ENCODE measurements at places on chromosomes 16 and 17.

DNA sequence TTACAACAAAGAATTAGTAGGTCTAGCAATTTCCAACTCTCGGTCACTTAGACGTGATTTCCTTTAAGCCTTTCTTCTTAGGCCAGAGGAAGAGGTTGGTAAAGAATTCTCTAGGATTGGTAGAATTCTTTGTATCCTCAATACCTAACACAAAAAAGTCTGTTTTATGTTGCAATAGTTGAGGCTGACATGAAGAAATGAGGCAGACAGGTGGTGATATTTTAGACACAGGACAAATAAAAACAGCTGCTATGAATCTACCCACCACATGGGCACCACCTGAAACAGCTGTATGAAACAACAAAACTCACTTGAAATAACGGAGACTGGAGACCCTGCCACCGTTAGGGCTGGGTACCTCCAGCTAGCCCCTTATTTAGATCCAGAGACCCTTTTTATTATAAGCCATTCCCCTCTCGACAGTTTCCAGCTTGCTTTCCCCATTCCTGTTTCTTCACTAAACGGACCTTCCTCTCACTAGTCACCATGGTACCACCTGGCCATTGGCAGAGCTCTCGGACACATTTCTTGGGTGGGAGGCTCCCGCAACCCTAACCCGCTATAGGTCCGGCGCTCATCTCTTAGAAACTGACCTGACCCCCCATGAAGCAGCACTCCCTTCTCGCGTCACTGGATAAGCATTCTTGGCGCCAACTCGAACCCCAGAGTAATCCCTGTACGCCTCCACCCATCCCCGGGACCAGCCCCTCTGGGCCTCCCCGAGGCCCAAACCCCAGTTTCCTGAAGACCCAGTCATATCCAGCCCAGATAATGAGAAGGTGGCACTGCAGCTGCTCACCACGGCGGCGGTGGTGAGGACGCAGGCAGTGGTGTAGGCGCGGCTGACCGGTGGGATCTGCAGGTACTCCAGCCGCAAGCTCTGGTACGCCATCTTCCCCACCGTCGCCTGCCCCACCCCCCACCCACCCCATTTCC lies at the start of gene DERL2:
Gene DERL2 (minus strand): TSS at position 909 of the 936 bp plus-strand sequence. CDS start 17 bp downstream, at position 892.
- no peak for DNase-seq

- DNase-seq: no peak
Measured at GRCh38 chr16:53094013-53094630, 39.3 kb downstream of the CHD9 start.

DNA sequence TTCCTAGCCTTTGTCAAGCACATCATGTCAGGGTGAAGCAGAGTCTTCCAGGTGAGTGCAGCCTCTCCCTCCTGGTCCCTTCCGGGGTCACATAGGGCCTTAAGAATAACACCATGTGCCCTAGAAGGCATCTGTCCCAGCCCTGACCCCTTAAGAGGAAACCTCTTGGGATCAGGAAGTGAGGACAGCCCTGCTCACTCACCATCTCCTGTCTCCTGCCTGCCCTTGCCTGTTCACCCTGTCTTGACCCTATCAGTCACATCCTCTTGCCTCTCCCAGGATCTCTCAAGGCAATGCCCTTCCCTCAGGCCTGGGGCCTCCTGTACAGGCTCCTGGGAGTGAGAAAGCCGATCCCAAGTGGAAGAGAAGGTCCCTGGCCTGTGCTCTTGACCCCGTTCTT lies 13.9 kb downstream of the MYL4 start:
- no peak for DNase-seq

DNA sequence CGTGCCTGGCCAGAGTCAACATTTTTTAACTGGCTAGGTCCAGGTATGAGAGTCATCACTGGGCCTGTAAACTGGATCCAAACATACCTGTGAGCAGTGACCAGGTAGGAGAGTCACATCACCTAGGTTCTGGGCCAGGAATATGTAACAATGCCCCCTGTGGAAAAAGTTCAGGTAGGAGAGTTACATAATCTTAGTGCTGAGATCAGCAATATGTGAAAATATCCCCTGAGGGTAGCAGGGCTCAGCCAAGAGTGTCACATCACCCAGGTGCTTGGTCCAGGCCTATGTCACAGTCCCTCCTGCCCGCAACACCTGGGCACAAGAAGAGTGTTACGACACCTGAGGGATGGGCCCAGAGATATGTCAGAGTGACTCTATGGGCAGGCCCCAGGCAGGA lies 2104.7 kb downstream of the TP53TG3F start:
- no peak for DNase-seq

DNA sequence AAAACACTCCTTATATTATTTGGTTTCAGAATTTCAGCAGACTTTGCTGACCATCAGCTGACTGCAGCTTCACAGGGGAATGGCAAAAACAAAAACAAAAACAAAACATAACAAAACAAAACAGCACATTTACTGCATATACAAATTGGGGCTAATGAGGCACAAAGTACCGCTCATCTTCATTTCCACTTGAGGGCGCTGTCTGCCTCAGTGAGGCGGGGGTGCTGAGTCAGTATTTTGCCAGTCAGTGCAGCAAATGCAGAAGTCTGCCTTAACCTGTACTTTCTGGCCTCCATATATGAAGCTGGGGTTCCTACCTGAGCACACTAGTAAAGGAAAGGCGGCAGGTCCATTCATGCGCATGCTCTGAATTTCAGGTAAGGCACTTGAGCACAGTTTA lies 13.5 kb upstream of the DYNLRB2 start:
- peak; percentile 40 for DNase-seq

GRCh38 chr16:12206098-12206748 lies 229.7 kb downstream of the SNX29 start:
- DNase-seq: no peak

GRCh38 chr16:79593074-79593531 lies 7.4 kb downstream of the MAF start:
- no peak for DNase-seq

- no peak for DNase-seq
Measured at GRCh38 chr16:70467608-70468007, 13.2 kb downstream of the FCSK start.

- no peak for DNase-seq
Measured at GRCh38 chr16:22023505-22023904, 15.6 kb downstream of the MOSMO start.

DNA sequence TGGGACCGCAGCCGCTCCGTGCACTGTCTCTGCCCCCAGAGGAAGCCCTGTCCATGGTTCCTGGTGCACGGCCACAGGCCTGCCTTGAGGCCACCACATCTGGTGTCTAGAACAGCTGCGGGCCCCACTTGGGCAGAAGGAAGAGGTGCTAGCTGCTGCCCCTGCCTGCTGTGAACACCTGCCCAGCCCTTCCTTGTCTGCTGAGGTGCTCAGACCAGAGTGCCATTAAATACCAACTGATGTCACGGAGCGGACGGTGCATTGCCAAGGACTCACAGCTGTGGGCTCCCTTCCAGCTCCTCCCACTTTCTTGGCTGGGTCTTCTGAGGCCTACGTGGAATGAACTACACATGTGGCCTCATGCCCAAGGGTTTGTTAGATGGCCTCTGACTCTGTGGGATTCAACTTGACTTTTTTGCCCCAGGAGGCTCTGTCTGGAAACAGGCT lies 146.1 kb downstream of the RAB11FIP4 start:
- no peak for DNase-seq

- DNase-seq: no peak
Measured at GRCh38 chr17:29131814-29132682, 48.1 kb downstream of the MYO18A start.

DNA sequence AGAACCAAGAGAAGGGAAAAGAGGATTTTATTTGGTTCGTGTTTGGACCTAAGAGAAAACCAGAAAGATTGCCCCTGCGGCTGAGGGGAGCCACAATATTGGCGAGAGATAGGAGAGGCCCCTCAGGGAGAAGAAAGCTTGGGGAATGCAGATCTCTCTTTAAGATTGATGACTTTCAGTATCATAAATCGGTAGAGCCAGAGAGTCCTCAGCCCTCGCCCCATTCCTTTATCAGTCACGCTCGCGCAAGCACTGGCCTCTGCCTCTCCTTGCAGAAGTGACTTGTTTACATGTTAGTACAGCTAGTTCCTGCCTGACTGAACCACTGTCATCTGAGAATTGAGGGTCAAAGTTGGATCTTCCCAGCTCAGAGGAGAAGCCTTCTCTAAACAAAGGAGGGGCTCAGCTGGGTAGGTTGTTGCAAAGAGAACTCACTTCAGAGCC lies 21.5 kb upstream of the KRT19 start:
- no peak for DNase-seq

- no peak for DNase-seq
Measured at GRCh38 chr16:69413045-69413664, 11.3 kb upstream of the CYB5B start.

DNA sequence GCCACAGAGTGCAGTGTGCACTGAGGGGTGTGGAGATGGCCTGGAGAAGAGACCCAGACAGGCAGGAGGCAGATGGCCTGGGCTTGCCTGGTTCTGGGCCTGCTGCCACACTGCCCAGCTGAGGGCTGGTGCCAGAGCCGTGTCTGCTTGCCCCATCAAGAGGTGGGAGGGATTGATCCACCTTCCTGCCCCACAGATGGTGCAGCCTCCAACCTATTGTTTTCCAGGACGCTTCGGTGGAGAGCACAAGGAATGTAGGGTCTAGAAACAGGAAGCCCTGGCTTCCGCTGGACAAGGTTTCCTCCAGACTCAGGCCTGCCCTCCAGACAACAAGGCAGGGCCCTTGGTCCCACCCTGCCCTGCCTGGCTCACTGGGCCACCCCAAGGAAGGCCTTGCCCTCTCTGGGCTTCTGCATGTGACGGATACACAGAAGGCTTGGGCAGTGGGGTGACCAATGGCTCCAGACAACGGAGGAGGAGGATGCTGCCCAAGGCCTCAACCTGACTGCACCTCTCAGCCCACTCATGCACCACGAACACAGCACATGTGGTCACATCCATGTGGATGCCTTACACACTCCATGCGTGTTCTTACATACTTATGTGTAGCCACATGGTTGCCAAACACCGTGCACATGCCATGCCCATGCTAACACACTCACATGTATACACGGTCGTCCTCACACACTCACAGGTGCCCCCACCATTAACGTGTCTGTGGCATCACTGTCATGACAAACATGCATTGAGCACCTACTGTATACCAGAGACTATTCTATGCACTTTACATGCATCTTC lies 6.5 kb upstream of the CDH5 start:
- no peak for DNase-seq

- no peak for DNase-seq
Measured at GRCh38 chr16:73129455-73129854, 81.5 kb upstream of the ZFHX3 start.

- no peak for DNase-seq
Measured at GRCh38 chr17:10726196-10726595, 3.6 kb downstream of the TMEM220 start.

DNA sequence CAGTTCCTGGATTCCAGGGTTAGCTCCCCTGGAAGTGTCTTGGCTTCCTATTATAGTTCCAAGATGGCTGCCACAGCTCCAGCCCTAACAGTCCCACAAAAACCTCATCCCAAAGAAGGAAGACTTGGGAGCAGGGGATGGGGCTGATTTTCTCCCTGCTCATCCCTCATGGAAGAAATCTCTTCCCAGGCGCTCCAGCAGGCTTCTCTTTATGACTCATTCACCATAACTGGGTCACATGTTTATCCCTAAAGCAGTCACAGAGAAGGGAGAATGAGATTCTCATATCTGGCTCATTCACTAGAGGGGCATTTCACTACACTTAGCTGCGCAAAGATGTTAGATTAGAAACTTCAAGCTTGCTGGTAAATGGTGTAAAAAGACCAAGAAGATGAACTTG lies 206.5 kb upstream of the IRX3 start:
- DNase-seq: no peak

- DNase-seq: peak; percentile 16
Measured at GRCh38 chr17:3012926-3013581, 50.4 kb downstream of the OR1D5 start.

DNA sequence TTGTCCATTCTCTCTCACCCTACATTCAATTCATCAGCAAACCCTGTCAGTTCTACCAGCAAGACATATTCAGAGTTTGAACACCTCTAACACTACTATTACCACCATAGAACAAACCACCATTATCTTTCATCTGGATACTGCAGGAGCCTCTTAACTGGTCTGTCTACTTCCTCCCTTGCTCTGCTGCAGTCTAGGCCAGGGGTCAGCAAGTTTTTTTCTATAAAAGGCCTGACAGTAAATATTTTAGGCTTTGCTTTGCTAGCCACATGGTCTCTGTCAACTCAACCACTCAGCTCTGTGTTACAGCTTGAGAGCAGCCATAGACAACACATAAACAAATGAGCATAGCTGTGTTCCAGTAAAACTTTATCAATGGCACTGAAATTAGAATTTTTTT lies 13.8 kb downstream of the KCTD19 start:
- no peak for DNase-seq

DNA sequence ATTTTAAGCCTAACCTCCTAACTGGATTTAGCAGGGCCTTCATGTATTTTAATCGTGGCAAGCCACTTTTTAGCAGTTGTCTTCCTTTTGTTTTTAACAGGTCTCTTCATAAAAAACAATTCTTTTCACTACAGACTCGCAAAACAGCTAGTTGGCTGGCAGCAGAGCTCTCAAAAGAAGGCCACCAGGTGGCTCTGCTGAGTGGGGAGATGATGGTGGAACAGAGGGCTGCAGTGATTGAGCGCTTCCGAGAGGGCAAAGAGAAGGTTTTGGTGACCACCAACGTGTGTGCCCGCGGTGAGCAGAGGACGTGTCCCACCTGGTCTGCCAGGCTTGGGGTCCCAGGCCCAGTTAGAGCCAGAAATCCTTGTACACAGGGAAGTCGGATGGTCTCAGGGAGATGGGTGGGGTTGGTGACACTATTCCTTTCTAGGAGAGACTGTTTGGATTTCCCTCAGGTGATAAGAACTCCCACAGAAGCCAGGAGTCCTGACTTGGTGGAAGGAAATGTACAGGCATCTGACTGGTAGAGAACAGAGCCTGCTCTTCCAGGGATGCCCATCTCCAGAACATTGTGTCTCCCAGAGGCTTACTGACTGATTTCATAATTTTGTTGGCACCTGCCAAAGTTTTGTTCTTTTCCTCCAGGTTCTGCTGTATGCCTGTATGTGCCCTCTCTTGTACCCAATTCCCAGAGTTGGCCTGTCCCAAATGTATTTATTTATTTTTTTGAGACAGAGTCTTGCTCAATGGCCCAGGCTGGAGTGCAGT lies 14.9 kb upstream of the DDX19A start:
- no peak for DNase-seq

DNA sequence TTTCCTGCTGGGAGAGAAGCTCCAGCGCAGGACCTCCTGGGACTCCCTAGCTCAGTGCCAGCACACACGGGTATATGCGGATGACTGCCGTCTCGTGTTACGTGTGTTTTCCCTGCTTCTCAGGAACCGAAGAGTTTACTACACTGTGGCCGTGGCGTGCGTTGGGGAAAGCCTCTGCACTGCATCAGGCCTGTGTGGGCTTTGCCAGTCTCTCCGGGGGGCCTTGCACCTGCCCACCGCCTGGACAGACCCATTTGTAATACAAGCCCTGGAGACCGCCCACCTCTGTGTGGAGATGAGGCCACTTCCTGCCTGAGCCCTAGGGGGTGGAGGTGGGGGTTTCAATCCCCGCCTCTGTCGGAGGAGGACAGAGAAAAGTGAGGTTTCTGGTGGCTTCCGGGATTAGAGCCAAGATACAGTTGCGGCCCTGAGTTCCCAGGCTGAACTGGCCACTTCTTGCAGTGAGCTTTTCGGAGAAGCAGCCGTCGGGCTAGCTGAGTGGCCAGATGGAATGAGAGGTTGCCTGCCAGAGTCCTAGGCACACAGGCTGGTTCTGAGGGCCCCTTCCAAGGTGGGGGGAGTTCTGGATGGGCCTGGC lies 43.4 kb upstream of the GSE1 start:
- peak; percentile 14 for DNase-seq

Data from stimulated activated CD4-positive, alpha-beta T cell treated with anti-CD3 and anti-CD28 coated beads, Interleukin-15, amount 100 ng/mL, for 48 hours (primary cell).